ENCODE measurements at places on chromosomes 1 and 21. TPM values are rescaled to one million over a fixed set of nuclear protein-coding genes. Genes with fewer than 3 reads are reported as not detected.

DNA sequence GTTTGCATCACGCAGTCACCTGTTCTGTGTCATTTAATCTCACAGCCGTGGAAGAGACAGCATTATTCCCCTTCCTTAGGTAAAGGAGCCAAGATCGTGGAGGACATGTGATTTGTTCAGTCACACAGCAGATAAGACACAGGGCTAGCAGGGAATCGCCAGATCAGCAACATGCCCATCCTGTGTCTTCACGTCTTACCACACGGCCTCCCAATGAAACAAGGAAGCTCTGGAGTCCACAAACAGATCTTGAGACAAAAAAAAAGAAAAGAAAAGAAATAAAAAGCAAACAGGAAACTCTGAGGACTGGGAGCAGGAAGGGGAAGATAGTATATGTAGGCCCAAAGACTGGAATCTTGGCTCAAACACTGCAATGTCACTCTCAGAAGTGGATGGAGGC is 155.3 kb downstream of the ADSS2 start:
- no peak for DNase-seq

The UBIAD1 gene
- 17.6 TPM for total RNA-seq

The TARDBP gene
- total RNA-seq: 171 TPM

The SMYD2 gene
- total RNA-seq: 22.6 TPM

The TNFSF4 gene
- total RNA-seq: 0.46 TPM

DNA sequence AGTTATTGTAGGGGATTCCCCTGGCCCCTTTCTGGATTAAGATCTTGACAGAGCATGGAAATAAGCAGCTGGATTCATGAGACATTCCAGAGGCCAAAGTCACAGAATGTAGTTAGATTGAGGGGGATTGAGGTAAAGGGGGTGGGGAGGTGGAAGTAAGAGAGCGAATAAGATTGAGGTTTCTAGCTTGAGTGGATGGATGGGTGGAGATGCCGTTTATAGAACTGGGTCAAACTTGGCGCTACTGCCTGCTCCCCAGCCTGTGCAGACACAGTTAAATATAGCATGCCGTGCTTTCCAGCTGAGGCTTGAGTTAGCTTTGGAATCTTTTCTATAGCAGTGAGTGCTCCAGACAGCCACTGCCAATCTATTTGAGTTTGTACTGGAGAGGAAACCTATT is 85.7 kb downstream of the DYRK1A start:
- no peak for DNase-seq

The TAGLN2 gene
- total RNA-seq: 647 TPM

The NPHS2 gene
- total RNA-seq: not detected

GRCh38 chr1:88101041-88101440 is 583.0 kb upstream of the PKN2 start:
- no peak for DNase-seq
